ENCODE measurements at places on chromosomes 3 and 15. TPM values are rescaled to one million over a fixed set of nuclear protein-coding genes. Genes with fewer than 3 reads are reported as not detected.

The VGLL3 gene
- total RNA-seq, result 33.1 TPM

GRCh38 chr3:182710557-182711157 lies 82.6 kb upstream of the ATP11B start:
- no peaks in the 10 kb centered on the region for H3K36me3 ChIP-seq
- no peaks in the 10 kb centered on the region for H3K4me1 ChIP-seq
- no peak overlapping the region for H3K27ac ChIP-seq
- no peak overlapping the region for H3K4me3 ChIP-seq
- H3K27me3 ChIP-seq, result peaks cover 6% of the 10 kb centered on the region

GRCh38 chr15:59203657-59204056 lies 3.0 kb upstream of the LDHAL6B start:
- DNase-seq, result no peak
- no peak overlapping the region for H3K4me3 ChIP-seq
- no peaks in the 10 kb centered on the region for H3K4me1 ChIP-seq
- no peak overlapping the region for H3K27ac ChIP-seq
- H3K27me3 ChIP-seq, result no peaks in the 10 kb centered on the region

- peak overlapping the region; percentile 92 for H3K4me3 ChIP-seq
- no peak for DNase-seq
- H3K4me1 ChIP-seq, result peaks cover 38% of the 10 kb centered on the region
- no peaks in the 10 kb centered on the region for H3K36me3 ChIP-seq
- no peaks in the 10 kb centered on the region for H3K27me3 ChIP-seq
- H3K27ac ChIP-seq, result peak overlapping the region; percentile 91
These were observed 1.4 kb downstream of the DVL3 start for GRCh38 chr3:184156522-184156955.

The MUC20 gene
- 7.7 TPM for total RNA-seq

The NAA80 gene
- 9.5 TPM for total RNA-seq

DNA sequence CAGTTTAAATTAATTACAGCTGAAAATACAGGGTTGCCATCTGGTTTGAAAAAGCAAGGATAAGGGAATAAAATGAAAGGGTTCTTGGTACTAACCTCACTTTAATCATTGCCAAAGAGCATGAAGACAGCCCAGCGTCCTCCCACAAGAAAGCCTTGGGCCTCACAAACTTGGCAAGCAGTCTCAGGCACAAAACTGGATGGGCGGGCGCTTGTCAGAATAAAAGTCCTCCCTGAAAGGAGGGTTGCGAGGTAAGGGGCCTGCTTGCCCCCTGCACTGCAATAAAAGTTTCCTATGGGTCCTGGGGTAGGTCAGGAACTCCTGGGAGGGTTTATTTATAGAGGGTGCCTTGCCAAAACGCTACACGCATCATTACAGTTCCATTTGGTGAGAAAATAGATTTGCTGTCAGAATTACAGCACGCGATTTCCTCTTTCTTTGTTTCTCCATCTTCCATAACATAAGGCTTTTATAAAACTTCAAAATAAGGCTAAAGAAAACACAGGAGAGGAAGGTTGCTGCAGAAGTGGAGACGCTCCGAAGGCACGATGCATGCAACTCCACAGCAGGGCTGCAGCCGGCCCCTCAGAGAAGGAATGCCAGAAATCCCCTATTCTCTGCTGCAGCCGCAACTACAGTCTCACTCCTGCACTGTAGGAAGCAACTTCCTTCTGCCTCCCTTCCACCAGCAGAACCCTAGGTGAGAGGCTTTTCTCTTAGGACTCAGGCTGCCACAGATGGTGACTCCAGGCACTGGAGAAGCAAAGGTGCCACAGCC lies 61.3 kb downstream of the VGLL4 start:
- H3K4me3 ChIP-seq, result no peak overlapping the region
- H3K36me3 ChIP-seq, result no peaks in the 10 kb centered on the region
- H3K4me1 ChIP-seq, result peaks cover 31% of the 10 kb centered on the region
- no peaks in the 10 kb centered on the region for H3K27me3 ChIP-seq

The ADGRG7 gene
- not detected for total RNA-seq

- H3K36me3 ChIP-seq, result no peaks in the 10 kb centered on the region
- no peak overlapping the region for H3K4me3 ChIP-seq
- no peaks in the 10 kb centered on the region for H3K4me1 ChIP-seq
- no peaks in the 10 kb centered on the region for H3K27me3 ChIP-seq
- DNase-seq, result no peak
These were observed 282.5 kb upstream of the ICE2 start for GRCh38 chr15:60761505-60761845.

The SLC28A1 gene
- not detected for total RNA-seq

DNA sequence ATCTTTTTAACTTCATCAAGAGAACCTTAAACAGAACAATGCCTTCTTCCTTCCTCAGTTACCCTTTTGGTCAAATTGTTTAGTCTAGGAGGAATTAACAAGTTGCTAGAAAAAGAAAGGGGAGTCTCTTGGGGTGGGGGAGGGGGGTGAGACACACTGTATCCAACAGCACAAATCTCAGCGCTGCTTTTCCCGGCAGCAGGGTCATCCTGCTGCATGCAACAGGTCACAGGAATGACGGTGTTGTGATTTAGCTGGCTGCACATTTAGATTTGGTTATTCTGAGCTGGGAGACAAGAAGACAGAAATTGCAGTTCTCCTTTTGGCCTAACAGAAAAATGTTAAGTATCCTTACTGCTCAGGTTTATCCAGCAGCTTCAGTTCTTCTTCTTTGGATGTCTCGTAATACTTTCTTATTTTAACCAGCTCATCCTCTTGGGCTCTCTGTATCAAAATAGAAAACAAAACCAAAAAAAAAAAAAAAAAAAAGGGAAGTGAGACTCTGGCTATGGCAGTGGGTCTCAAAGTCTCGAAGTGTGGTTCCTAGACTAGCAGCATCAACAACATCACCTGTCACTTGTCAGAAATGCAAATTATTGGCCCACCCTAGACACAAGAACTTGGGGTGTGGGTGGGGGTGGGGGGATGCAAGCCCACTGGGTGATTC lies 190.5 kb downstream of the GREM1 start:
- DNase-seq, result no peak
- peaks cover 3% of the 10 kb centered on the region for H3K4me1 ChIP-seq
- no peak overlapping the region for H3K27ac ChIP-seq

GRCh38 chr15:65930134-65930533 lies 60.8 kb downstream of the RAB11A start:
- H3K4me3 ChIP-seq, result no peak overlapping the region
- DNase-seq, result no peak
- no peaks in the 10 kb centered on the region for H3K36me3 ChIP-seq
- no peaks in the 10 kb centered on the region for H3K4me1 ChIP-seq
- H3K27me3 ChIP-seq, result no peaks in the 10 kb centered on the region

GRCh38 chr15:93066224-93066681 lies 22.8 kb downstream of the RGMA start:
- H3K4me3 ChIP-seq, result no peak overlapping the region
- no peak overlapping the region for H3K27ac ChIP-seq
- peak; percentile 78 for DNase-seq
- H3K27me3 ChIP-seq, result peaks cover 30% of the 10 kb centered on the region

GRCh38 chr15:46312133-46312740 lies 677.4 kb downstream of the SQOR start:
- H3K36me3 ChIP-seq, result no peaks in the 10 kb centered on the region
- no peak overlapping the region for H3K27ac ChIP-seq
- DNase-seq, result peak; percentile 48
- no peaks in the 10 kb centered on the region for H3K4me1 ChIP-seq

GRCh38 chr3:61463191-61463590 lies 98.2 kb upstream of the PTPRG start:
- H3K36me3 ChIP-seq, result no peaks in the 10 kb centered on the region
- DNase-seq, result no peak
- no peak overlapping the region for H3K27ac ChIP-seq
- no peak overlapping the region for H3K4me3 ChIP-seq
